ENCODE measurements at places on chromosomes 3 and 15. TPM values are rescaled to one million over a fixed set of nuclear protein-coding genes. Genes with fewer than 3 reads are reported as not detected.

- DNase-seq, result no peak
Measured at GRCh38 chr3:98902351-98902740, 851 bp upstream of the DCBLD2 start.

DNA sequence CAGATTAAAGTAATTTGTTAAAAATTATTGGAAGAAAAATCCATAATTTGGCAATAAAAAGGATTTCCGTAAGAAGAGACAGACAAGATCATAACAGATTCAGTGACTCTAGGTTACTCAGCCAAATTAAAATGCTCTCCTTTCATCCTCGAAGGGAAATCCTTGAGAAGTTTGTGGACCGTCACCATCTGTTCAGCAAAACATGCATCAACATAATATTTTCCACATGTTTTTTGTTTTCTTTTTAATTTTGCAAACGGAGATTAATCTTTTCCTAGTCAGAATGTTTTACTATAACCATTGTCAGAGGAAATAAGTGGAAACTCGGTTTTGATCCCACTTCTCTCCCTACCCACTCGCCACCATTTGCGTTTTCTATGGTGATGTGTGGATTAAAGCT is 128.3 kb downstream of the TMCO5A start:
- DNase-seq, result no peak

A4GNT gene
- not detected for total RNA-seq

- peak; percentile 69 for DNase-seq
Measured at GRCh38 chr15:38563723-38564519, 693 bp downstream of the RASGRP1 start.

DNA sequence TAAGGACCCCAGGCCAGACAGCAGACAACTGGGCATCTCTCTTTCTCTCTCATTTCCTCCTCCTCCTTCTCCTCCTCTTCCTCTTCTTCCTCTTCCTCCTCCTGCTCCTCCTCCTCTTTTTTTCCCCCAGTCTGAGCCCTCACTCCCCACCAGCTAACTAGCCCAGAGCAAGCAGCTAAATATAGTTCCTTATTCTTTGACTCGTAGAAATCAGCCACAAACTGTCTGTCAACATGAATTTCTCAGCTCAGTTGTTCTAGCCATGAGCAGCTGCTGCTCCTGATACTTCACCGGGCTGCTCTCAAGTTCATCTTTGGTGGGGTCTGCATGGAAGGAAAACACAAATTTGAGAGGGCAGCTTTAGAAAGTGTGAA is 19.2 kb upstream of the LOXL1 start:
- no peak for DNase-seq

- no peak for DNase-seq
Measured at GRCh38 chr3:147089286-147089685, 317.1 kb downstream of the ZIC4 start.

- DNase-seq, result no peak
Measured at GRCh38 chr3:13881536-13882410, 1.9 kb upstream of the WNT7A start.

GRCh38 chr3:152557302-152557999 is 277.5 kb upstream of the P2RY1 start:
- DNase-seq, result no peak

PTX3 gene
- total RNA-seq, result 311 TPM

GRCh38 chr15:60573936-60574335 is 95.0 kb upstream of the ICE2 start:
- DNase-seq, result no peak

DNA sequence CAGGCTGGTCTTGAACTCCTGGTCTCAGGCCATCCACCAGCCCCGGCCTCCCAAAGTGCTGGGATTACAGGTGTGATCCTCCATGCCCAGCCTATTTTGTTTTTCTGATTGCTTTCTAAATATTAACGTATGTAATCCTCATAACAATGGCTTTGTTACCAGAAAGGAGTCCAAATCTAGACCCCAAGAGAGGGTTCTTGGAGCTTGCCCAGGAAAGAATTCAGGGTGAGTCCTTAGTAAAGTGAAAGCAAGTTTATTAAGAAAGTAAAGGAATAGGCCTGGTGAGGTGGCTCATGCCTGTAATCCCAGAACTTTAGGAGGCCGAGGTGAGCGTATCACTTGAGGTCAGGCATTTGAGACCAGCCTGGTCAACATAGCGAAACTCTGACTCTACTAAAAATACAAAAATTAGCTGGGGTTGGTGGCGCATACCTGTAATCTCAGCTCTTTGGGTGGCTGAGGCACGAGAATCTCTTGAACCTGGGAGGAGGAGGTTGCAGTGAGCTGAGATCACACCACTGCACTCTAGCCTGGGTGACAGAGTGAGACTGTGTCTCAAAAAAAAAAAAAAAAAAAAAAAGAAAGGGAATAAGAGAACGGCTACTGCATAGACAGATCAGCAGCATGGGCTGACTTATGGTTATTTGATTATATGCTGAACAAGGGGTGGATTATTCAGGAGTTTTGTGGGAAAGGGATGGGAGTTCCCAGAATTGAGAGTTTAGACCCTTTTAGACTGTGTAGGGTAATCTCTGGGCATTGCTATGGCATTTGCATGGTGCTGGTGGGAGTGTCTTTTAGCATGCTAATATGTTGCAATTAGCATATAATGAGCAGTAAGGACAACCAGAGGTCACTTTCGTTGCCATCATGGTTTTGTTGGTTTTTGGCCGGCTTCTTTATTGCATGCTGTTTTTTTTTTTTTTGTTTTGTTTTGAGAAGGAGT is 36.1 kb downstream of the TYRO3 start:
- DNase-seq, result no peak

POLQ gene
- total RNA-seq, result 0.99 TPM

DNA sequence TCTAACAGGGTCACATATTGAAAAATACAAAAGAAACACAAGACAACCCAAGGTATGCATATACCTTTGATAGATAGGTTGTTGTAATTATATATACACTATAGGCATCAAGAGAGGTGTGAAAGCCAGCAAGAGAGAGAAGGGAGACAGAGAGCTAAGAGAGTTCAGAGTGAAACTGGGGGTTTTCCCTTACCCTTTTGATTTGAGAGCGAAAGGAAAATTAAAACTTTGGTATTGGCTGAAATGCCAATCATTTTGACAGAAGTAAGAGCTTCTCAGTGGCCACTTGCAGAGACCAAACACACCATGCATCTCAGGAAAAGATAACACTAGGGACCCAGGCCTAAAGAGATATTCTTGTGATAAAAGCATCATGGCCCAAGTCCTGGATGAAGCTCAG is 183.6 kb downstream of the SHOX2 start:
- DNase-seq, result no peak

MST1R gene
- total RNA-seq, result 0.22 TPM

- DNase-seq, result no peak
Measured at GRCh38 chr3:46489381-46489780, 8.4 kb upstream of the RTP3 start.

PRR20G gene
- not detected for total RNA-seq

Data from lung microvascular endothelial cell (primary cell).